Peyer's patch (tissue), 4 donors: ENCODE measurements at places on chromosomes 4 and X.

DNA sequence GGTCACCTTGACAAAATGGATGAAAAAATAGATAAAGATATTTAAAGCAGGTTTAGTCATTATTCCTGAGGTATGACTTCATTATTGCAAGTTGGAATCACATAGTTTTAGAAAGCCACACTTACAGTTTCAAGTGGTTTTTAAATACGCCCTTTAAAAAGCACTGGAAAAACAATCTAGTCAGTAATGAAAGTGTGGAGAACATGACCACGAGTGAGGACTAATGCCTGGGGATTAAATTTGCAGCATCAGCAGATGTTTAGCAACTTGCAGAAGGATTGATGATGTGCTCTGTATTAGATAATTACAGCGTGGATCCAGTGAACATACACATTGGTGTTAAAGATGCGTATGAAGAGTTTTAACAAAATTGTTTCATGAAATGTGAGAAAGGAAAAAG is 5.9 kb downstream of the SPARCL1 start:
- H3K36me3 ChIP-seq = no peaks in the 10 kb centered on the region
- no peak for DNase-seq
- no peaks in the 10 kb centered on the region for H3K4me1 ChIP-seq
- H3K4me3 ChIP-seq = no peak overlapping the region
- H3K27me3 ChIP-seq = no peaks in the 10 kb centered on the region
- peak overlapping the region; percentile 70 for H3K27ac ChIP-seq

GRCh38 chrX:11267425-11267824 is 25.8 kb upstream of the AMELX start:
- H3K27ac ChIP-seq = no peak overlapping the region
- no peak overlapping the region for H3K4me3 ChIP-seq
- DNase-seq = no peak

DNA sequence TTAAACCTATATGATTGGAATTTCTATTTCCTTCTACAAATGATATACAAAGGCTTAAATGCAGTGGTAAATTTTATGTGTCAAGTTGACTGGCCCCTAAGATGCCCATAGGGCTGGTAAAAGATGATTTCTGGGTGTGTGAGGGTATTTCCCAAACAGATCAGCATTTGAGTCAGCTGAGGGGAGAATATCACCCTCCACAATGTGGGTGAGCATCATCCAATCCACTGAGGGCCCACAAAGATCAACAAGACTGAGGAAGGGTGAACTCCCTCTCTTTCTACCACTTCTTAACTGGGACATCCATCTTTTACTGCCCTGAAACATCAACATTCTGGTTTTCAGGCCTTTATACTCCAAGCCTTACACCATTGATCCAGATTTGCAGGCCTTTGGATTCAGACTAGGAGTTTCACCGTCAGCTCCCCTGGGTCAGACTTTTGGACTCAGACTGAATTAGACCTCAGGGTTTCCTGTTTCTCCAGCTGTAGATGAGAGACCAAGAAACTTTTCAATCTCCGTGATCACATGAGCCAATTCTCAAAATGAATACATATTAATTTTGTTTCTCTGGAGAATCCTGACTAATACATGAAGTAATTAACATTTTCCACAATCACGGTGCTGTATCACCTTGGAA is 1020.7 kb upstream of the SLIT2 start:
- no peak overlapping the region for H3K4me3 ChIP-seq
- DNase-seq = no peak

- H3K4me3 ChIP-seq = no peak overlapping the region
- no peak overlapping the region for H3K27ac ChIP-seq
- DNase-seq = no peak
- no peaks in the 10 kb centered on the region for H3K4me1 ChIP-seq
- no peaks in the 10 kb centered on the region for H3K36me3 ChIP-seq
Measured at GRCh38 chr4:56684320-56685050, 3.4 kb upstream of the HOPX start.

DNA sequence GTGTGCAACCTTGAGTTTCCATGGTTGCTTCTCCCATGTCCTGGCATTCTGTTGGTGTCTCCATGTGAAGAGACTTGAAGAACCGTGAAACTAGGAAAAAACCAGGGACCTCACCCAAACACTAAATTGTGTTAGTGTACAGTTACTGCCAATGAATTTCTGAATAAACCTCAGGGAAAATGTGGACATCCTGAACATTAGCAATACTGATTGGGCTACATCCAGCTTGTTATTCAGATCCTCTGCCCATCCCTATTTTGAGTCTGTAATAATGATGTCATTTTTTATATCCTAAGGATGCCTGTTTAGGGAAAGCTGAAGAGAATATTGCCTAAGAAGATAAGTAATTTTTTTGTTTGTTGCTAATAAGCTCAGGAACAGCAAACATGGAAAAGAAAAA is 262.7 kb downstream of the TMA16 start:
- no peak overlapping the region for H3K27ac ChIP-seq
- DNase-seq = no peak
- no peaks in the 10 kb centered on the region for H3K36me3 ChIP-seq
- no peak overlapping the region for H3K4me3 ChIP-seq

GRCh38 chr4:96097040-96097607 is 257.2 kb downstream of the PDHA2 start:
- no peak overlapping the region for H3K27ac ChIP-seq
- no peaks in the 10 kb centered on the region for H3K27me3 ChIP-seq
- H3K4me1 ChIP-seq = no peaks in the 10 kb centered on the region
- H3K4me3 ChIP-seq = no peak overlapping the region

GRCh38 chr4:189124149-189124758 is 816.4 kb upstream of the FRG1 start:
- H3K36me3 ChIP-seq = no peaks in the 10 kb centered on the region
- H3K27me3 ChIP-seq = no peaks in the 10 kb centered on the region
- H3K4me3 ChIP-seq = no peak overlapping the region
- H3K27ac ChIP-seq = no peak overlapping the region
- no peak for DNase-seq

DNA sequence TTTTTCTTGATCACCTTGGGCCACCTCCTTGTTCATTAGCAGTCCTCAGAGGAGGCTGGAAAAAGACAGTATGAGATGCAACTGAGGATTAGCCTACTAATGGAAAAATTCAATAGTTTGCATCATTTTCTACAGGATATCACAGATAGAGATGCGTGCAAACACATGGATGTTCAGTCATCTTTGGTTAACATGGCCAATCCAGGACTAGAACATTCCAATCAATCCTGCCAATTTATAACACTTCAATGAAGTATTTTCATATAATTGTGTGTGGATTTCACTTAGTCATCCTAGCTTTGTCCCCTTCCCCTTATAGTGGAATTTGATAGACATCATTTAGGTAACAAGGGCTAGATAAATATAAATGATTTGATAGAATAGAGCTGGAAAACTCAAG is 42.7 kb downstream of the MAML3 start:
- no peaks in the 10 kb centered on the region for H3K27me3 ChIP-seq
- DNase-seq = no peak
- H3K36me3 ChIP-seq = no peaks in the 10 kb centered on the region
- H3K4me3 ChIP-seq = no peak overlapping the region
- no peaks in the 10 kb centered on the region for H3K4me1 ChIP-seq

- H3K36me3 ChIP-seq = peaks cover 97% of the 10 kb centered on the region
- no peaks in the 10 kb centered on the region for H3K27me3 ChIP-seq
- no peak overlapping the region for H3K4me3 ChIP-seq
- peak overlapping the region; percentile 37 for H3K27ac ChIP-seq
- DNase-seq = no peak
Measured at GRCh38 chr4:39505581-39505980, 21.7 kb downstream of the UGDH start.

GRCh38 chr4:15148199-15148598 is 145.9 kb downstream of the CPEB2 start:
- no peak overlapping the region for H3K27ac ChIP-seq
- no peak overlapping the region for H3K4me3 ChIP-seq
- no peaks in the 10 kb centered on the region for H3K27me3 ChIP-seq

GRCh38 chrX:69366183-69366582 is 137.9 kb upstream of the NALF2 start:
- no peaks in the 10 kb centered on the region for H3K27me3 ChIP-seq
- DNase-seq = no peak
- H3K27ac ChIP-seq = no peak overlapping the region
- no peaks in the 10 kb centered on the region for H3K36me3 ChIP-seq

- no peak overlapping the region for H3K4me3 ChIP-seq
- no peak overlapping the region for H3K27ac ChIP-seq
- no peaks in the 10 kb centered on the region for H3K27me3 ChIP-seq
- DNase-seq = no peak
- no peaks in the 10 kb centered on the region for H3K4me1 ChIP-seq
Measured at GRCh38 chr4:81599742-81600380, 128.2 kb upstream of the RASGEF1B start.

- no peak overlapping the region for H3K27ac ChIP-seq
- no peaks in the 10 kb centered on the region for H3K4me1 ChIP-seq
- no peaks in the 10 kb centered on the region for H3K27me3 ChIP-seq
- DNase-seq = no peak
- H3K4me3 ChIP-seq = no peak overlapping the region
Measured at GRCh38 chr4:52201715-52202114, 150.6 kb downstream of the SPATA18 start.

GRCh38 chr4:8538076-8538702 is 42.0 kb upstream of the GPR78 start:
- no peak overlapping the region for H3K4me3 ChIP-seq
- H3K4me1 ChIP-seq = peaks cover 22% of the 10 kb centered on the region
- no peak overlapping the region for H3K27ac ChIP-seq
- DNase-seq = peak; percentile 34
- no peaks in the 10 kb centered on the region for H3K36me3 ChIP-seq

DNA sequence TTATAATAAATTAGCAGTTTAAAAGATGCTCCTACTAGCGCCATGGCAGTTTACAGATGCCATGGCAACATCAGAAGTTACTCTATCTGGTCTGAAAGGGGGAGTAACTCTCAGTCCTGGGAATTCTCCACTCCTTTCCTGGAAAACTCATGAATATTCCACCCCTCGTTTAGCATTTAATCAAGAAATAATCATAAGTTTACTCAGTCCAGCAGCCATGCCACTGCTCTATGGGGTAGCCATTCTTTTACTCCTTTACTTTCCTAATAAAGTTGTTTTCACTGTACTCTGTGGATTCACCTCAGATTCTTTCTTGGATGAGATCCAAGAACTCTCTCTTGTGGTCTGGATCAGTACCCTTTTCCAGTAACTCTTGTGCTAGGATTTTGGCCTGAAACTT is 52.3 kb downstream of the GUCY1B1 start:
- H3K27ac ChIP-seq = no peak overlapping the region
- DNase-seq = no peak
- H3K36me3 ChIP-seq = no peaks in the 10 kb centered on the region
- no peaks in the 10 kb centered on the region for H3K27me3 ChIP-seq
- no peaks in the 10 kb centered on the region for H3K4me1 ChIP-seq

- H3K27me3 ChIP-seq = no peaks in the 10 kb centered on the region
- H3K36me3 ChIP-seq = no peaks in the 10 kb centered on the region
- no peak overlapping the region for H3K4me3 ChIP-seq
- no peak overlapping the region for H3K27ac ChIP-seq
Measured at GRCh38 chr4:140579278-140579677, 10.5 kb upstream of the UCP1 start.

GRCh38 chr4:107299646-107300045 is 263.5 kb upstream of the DKK2 start:
- no peak overlapping the region for H3K27ac ChIP-seq
- no peaks in the 10 kb centered on the region for H3K36me3 ChIP-seq
- no peak for DNase-seq
- H3K4me3 ChIP-seq = no peak overlapping the region
- no peaks in the 10 kb centered on the region for H3K4me1 ChIP-seq
- no peaks in the 10 kb centered on the region for H3K27me3 ChIP-seq

DNA sequence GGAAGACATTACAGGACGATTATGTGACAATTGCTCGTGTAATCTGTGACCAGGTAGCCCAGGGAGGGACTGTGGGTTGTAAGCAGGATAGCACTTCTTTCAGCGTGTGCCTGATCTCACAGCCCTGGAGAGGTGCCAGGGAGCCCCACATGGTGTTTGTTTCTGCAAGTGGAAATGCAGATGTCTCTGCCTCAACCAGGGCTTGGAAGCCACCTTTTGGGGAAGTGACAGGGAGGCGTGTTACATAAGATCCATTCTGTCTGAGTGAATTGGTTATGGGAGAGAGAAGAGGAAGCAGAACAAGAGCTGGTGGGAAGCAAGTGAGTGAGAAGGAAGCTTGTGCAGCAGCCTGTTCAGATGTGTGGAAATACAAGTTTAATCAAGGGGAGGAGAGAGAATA is 104.5 kb upstream of the GATB start:
- peak; percentile 68 for DNase-seq
- H3K4me3 ChIP-seq = no peak overlapping the region
- no peaks in the 10 kb centered on the region for H3K4me1 ChIP-seq

DNA sequence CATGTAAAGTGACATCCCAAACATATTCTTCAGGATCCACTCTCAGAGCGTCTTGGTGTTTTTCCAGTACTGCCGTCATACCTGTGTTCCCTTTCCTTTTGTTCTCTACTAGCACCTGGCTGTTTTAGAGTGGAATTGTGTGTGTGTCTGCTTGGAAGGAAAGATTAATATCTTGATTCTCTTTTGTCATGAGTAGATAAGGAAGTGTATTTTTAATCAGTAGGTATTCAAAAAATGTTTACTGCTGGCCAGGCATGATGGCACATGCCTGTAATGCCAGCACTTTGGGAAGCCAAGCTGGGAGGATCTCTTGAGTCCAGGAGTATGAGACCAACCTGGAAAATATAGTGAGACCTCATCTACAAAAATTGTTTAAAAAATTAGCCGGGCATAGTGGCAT is 198.8 kb downstream of the CBR4 start:
- no peaks in the 10 kb centered on the region for H3K36me3 ChIP-seq
- no peaks in the 10 kb centered on the region for H3K4me1 ChIP-seq
- DNase-seq = no peak
- no peak overlapping the region for H3K4me3 ChIP-seq
- H3K27me3 ChIP-seq = no peaks in the 10 kb centered on the region

DNA sequence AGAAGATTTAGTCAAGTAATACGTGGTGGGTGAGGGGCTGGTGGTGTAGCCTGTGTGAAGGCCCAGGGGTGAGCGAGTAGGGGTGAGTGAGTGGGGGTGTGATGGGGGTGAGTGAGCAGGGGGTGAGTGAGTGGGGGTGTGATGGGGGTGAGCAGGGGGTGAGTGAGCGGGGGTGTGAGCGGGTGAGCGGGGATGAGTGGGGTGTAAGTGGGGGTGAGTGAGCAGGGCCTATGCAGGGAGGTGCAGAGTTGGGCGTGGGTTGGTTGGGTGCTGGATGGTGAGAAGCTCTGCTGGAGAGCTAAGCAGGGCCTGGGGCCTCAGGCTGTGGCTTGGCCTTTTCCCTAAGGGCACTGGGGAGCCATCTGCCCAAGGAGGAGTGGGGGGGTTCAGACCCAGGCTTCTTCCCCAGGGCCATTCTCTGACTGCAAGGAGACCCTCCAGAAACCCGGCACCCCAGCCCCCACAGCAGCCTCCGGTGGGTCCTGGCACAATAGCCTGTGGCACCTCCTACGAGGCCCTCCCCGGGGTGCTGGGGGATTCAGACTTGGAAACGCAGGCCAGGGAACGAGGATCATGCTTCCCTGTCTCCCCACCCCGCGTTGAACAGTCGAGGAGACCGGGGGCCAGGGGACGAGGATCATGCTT is 30.4 kb downstream of the SH3TC1 start:
- no peaks in the 10 kb centered on the region for H3K27me3 ChIP-seq
- H3K36me3 ChIP-seq = no peaks in the 10 kb centered on the region
- peak overlapping the region; percentile 79 for H3K27ac ChIP-seq
- no peak for DNase-seq

GRCh38 chr4:185710487-185710995 is 101.5 kb downstream of the SORBS2 start:
- no peak overlapping the region for H3K27ac ChIP-seq
- no peaks in the 10 kb centered on the region for H3K27me3 ChIP-seq
- no peaks in the 10 kb centered on the region for H3K36me3 ChIP-seq
- DNase-seq = no peak
- H3K4me3 ChIP-seq = no peak overlapping the region

GRCh38 chr4:185582651-185583400 is 47.5 kb upstream of the PDLIM3 start:
- no peaks in the 10 kb centered on the region for H3K4me1 ChIP-seq
- no peak overlapping the region for H3K4me3 ChIP-seq
- no peaks in the 10 kb centered on the region for H3K36me3 ChIP-seq
- no peaks in the 10 kb centered on the region for H3K27me3 ChIP-seq
- no peak overlapping the region for H3K27ac ChIP-seq
